ENCODE measurements at places on chromosomes 11 and 22.

DNA sequence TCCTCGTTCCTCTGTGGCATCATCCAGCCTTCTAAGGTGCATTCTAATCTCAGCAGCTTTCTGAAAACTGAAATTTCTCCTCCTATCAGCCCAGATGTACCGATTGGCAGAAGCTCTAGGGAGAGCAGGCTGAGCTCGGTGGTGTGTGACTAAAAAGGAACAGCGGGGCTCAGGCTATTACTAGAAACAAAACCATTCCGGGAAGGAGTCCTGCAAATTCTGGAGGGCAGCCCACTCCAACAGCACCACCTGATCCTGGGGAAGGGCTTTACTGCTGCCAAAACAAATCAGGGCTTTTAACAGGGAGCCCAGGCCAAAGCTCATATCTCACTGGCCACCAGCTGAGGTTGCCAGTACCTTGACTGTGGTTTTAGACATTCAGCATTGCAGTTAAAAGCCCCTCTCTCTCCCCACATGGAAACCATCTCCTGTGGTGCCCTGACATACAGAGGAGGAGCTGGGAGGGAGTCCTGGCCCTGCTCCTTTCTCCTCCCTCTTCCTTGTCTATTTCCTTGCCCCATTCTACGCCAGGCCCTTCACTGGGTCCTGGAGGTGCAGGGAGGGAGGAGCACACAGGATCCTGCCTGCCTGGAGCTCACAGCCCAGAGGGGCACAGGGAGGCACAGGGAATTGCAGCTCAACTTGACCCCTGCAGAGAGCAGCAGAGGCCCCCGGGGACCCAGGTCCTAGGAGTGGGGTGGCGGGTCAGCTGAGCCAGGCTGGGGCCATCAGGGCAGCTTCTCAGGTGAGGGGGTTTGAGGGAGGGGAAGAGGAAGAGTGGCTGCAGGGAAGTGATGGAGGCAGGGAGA lies 889 bp downstream of the PLAAT4 start:
- peak; percentile 72 for DNase-seq

- no peak for DNase-seq
Measured at GRCh38 chr11:110508786-110509185, 79.0 kb downstream of the FDX1 start.

- DNase-seq, result no peak
Measured at GRCh38 chr11:64601605-64602465, 10.8 kb downstream of the SLC22A12 start.

- peak; percentile 89 for DNase-seq
Measured at GRCh38 chr22:41557401-41558240, 3.2 kb upstream of the CSDC2 start.

Measured in femur (tissue), 1 donor.